Astrocyte (in vitro differentiated cells and primary cell): ENCODE measurements at places on chromosomes 4 and X.

- DNase-seq, result no peak
These were observed 78.5 kb downstream of the SHROOM3 start for GRCh38 chr4:76513482-76513881.

- no peak for DNase-seq
These were observed 89.4 kb upstream of the PPP2R3B start for GRCh38 chrX:475926-476723.

GRCh38 chrX:47634871-47635575 is 5.3 kb upstream of the CFP start:
- no peak for DNase-seq

DNA sequence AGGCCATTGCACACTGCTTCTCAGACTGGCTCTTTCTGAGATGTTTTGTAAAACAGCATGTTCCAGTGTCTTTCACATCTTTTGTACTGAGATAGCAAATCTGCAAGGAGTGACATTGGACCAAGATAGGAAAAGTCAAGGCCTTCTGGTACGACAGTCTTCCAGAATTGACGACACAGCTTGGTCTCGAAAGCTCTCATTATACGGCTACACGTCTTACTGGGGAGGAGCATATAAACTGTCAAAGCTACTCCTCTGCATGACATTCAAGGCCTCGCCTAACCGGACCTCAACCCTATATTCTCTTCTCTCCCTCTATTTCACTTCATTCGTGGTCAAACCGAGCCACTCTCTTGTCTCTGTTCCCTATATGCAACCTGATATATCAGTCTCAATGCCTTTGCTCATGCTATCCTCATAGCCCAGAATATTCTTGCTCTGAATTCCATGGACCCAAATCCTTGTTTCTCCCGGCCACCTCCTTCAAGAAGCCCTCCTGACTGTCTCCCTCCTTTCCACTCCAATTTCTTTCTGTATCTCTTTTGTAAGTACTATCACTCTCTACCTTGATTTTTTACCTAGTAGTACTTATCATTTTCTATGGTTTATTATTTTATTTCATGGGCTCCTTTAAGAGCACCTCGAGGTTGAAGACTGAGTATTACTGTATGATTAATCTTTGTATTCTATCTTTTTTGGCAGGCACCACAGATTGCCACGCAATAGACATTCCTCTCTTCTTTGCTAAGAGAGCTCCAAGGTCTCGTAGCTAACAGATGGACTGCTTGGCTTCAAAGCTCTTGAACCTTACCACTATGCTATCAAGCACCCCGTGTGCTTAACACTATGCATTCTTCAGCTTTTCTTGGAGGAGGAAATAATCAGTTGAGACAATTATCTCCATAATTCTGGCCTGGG is 35.1 kb downstream of the RBM47 start:
- DNase-seq, result peak; percentile 94

DNA sequence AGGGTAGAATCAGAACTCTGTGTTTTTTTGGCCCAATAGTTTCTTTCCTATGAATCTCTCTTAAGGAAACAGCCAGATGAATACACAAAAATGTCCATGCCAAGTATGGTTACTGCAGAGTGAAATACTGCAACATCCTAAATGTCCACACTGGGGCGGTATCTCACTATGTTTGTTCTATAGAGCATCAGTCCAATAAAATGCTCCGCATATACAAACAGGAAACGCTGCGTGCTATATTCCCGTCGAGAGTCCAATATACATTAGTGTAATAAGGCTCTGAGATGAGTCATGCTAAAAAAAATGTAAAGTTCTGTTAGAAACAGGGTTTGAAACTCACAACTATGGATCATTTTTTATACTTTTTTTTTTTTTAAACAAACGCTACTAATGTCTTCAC is 72.9 kb upstream of the ENOX2 start:
- peak; percentile 21 for DNase-seq

GRCh38 chr4:187171706-187172339 is 448.2 kb upstream of the FAT1 start:
- DNase-seq, result peak; percentile 45

GRCh38 chrX:113058634-113059033 is 218.0 kb upstream of the AMOT start:
- peak; percentile 69 for DNase-seq

- peak; percentile 60 for DNase-seq
These were observed 168.7 kb downstream of the SCFD2 start for GRCh38 chr4:53196882-53197771.

DNA sequence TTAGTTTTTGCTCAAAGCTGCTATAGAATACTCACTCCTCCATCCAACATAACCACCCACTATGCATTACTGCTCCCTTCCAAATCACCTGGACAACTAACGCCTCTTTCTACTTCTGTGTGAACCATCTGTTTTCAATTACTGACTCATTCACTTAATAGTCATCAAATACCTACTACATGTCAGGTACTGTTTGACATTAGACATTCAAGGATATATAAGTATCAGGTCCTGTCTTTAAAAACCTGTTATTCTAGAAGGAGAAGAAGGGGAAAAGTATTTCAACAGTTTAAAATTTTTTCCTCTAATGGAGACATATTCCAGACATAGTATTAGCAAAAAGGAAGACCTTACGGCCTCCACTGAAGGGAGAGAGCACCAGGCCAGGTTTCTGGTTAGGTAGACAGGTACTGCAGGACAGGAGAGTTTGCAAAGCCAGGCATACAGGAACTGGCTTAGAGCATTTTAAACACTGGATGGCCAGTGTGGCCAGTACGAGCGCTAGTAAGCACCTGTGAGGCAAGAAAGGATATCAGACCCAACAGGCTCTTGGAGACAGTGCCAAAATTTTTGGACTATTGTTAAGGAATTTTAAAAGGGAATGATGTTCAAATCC is 39.0 kb downstream of the SH3RF1 start:
- DNase-seq, result no peak

GRCh38 chrX:65894133-65894532 is 145.7 kb downstream of the VSIG4 start:
- DNase-seq, result no peak

GRCh38 chr4:45199736-45200135 is 473.4 kb upstream of the GNPDA2 start:
- no peak for DNase-seq

DNA sequence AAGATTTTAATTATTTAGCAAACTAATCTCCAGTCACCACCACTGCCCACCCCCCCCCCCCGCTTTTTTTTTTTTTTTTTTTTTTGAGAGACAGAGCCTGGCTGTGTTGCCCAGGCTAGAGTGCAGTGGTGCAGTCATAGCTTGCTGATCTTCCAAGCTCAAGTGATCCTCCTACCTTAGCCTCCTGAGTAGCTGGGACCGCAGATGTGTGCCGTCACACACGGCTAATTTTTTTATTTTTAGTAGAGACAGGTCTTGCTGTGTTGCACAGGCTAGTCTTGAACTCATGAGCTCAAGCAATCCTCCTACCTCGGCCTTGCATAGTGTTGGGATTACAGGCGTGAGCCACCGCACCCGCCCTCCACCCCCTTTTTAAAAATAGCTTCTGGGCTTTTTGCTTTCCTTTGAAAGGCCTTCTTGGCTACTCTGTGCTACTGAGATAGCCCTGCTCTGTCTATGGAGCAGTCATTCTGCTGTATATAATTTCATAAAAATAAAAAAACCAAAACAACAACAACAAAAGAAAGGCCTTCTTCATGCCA is 18.7 kb downstream of the TXLNG start:
- no peak for DNase-seq

DNA sequence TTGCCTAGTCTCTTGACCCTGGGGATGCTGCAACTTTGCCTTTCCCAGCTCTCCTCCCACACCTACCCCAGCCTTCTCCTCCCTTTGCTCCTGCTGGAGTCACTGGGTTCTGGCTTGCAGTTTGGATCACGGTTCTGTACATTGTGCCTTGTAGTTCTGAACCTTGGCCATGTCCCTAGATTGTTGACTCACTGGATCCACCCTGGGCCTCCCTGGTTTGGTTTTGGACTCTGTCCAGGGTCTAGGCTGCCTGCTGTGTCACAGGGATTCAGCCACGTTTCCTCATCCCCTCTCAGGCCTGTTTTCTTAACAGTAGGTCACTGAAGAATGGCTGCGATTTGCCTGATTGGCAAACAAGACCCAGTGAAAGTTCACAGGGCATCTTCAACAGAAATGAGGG is 11.5 kb upstream of the GABRE start:
- DNase-seq, result peak; percentile 50

- peak; percentile 71 for DNase-seq
These were observed 67.5 kb upstream of the CXCL13 start for GRCh38 chr4:77538144-77538543.

- DNase-seq, result peak; percentile 78
These were observed 59.6 kb downstream of the SEC24D start for GRCh38 chr4:118776157-118776954.

GRCh38 chr4:5930456-5930855 is 37.6 kb upstream of the CRMP1 start:
- no peak for DNase-seq

- DNase-seq, result no peak
These were observed 88.3 kb downstream of the AMELX start for GRCh38 chrX:11381464-11381863.

GRCh38 chrX:47927212-47927611 is 76.6 kb downstream of the ZNF182 start:
- DNase-seq, result no peak

DNA sequence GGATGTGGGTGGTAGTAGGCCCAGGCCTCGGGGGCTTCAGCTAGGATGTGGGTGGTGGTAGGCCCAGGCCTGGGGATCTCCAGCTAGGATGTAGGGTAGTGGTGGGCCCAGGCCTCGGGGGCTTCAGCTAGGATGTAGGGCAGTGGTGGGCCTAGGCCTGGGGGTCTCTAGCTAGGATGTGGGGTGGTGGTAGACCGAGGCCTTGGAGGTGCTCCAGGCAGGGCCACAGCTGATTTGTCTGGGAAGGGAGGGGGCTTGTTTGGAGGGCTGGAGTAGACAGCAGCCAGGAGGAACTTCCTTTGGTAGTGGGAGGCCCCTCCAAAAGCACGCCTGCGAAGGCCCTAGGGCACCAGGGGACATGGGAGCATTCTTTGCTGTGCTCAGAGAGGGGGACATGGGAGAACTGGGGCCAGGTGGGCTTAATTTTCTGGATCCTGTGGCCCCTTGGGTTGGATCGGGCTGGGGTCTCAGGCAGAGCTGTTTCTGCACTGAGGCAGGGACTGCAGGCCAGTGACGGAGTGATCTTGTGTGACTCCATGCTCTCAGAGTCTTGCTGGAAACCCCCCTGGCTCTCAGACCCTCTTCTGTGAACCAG is 3.3 kb upstream of the SPON2 start:
- DNase-seq, result no peak

GRCh38 chrX:143988356-143988755 is 104.5 kb downstream of the UBE2NL start:
- no peak for DNase-seq

- DNase-seq, result peak; percentile 67
These were observed 97.7 kb upstream of the ACSL4 start for GRCh38 chrX:109830704-109831206.

DNA sequence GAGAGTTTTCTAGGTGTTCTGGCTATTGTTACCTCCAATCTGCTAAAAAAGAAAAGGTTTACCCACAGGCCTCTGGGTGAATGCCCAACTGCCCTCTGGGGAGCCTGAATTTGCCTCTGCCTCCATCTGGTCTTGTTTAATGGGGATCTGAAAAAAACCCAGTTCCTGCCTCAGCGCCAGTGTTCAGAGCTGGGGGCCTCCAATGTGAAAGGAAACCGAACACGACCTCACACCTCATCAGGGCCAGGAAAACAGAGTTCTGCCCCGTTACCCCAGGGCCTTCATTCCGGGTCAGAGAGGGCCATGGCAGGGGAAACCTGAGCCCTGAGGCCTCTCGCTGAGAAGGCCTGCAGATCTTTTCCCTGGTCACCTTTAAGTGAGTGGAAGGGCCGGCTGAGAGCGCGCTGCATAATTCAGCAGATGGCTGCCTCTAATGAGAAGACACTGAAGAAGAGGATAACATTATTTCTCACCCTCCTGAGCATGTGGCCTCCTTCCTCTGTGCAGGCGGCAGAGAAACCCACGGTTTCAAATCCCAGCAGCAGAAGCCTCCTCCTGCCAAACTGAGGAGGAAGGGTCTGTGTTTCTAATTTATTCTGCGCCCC is 6.8 kb downstream of the SEPTIN6 start:
- no peak for DNase-seq

- no peak for DNase-seq
These were observed 298.0 kb downstream of the DKK2 start for GRCh38 chr4:106738121-106738520.

GRCh38 chr4:113878668-113879067 is 100.8 kb downstream of the ARSJ start:
- peak; percentile 75 for DNase-seq

GRCh38 chr4:119097282-119097900 is 38.2 kb upstream of the MYOZ2 start:
- no peak for DNase-seq

DNA sequence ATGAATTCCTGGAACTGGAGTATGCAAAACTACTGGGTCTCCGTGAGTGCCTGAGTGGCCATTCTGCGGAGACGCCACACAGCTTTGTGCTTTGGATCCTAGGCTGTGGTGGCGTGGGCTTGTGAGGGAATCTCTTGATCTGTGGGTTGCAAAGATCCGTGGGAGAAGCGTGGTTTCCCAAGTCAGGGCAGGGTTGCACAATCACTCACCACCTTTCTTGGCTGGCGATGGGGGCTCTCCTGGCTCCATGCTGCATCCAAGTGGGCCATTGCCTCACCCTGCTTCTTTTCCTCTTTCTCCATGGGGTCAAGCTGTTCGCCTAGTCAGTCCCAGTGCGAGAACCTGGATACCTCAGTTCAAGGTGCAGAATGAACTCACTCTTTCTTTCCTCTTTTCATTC is 62.5 kb downstream of the SLAIN2 start:
- no peak for DNase-seq

DNA sequence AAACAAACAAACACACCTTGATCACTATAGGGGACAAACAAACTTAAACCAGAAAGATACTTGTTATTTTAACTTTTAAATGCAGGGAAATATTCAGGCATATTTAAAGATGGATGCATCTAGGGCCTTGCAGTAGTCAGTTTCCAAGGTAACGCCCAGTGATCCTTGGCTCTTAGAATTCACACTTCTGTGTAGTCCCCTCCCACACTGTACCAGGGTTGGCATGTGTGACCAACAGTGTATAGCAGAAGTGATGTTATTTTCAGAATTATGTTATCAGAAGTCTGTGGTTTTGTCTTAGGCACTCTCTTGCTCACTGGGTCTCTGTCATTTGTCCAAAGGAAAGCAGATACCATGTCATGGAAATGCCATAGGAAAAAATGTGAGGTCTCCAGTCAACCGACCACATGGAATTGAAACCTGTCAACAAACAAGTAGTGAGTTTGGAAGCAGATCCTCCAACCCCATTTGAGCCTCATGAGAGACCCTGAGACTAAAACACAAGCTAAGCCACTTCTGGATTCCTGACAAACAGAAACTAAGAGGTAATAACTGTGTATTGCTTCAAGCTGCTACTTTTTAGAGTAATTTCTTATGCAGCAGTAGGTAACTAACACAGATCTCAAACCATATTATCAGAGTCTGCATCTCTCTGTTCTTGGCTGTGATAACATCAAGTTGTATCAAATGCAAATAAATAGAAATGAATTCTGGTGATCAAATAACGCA is 670.3 kb downstream of the KCTD8 start:
- no peak for DNase-seq

DNA sequence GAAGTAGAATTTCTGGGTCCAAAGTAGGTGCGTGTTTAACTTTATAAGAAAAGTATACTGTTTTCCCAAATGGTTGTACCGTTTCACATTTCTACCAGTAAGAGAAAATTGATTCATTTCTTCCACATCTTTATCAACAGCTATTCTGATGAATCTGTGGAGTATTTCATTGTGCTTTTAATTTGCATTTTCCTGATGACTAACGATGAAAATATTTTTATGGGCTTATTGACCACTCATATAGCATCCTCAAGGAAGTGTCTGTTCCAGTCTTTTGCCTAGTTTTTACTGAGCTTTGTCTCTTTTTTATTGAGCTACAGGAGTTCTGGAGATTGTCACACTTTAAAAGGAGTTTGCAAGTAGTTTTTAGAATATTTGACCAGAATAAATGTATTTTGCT is 92.6 kb downstream of the ASB9 start:
- no peak for DNase-seq
